ENCODE measurements at places on chromosomes 7 and 10.

DNA sequence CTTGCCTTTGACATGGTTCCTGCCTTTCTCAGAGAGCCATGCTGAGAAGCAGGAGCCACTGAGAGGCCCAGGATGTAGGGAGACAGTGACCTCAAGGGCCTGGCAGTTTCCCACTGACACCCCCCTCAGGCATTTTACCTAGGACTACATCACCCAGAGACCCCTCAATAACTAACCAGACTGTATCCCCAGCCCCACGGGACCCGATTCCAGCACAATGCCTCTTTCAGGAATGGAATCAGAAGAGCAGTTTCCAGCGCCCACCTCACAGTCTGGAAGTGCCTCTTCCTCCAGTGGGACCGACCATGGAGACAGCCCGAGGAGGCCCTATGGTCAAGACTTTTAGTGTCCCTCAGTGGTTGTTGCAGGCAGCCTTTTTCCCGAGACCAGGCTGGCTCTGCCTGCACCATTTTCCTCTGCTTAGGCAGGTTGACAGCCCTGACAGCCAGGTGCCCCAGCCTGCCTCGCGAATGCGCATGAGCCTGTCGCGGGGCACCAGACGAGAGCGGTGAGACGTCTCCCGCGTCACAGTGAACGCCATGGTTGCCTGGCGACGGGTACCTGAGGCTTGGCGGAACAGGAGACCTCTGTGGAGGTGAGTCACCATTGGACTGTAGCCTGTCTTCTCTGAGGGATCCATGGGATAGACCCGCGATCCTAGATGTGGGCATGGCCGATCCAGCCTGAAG is 28.4 kb upstream of the ZNF273 start:
- no peak for DNase-seq

- no peak for DNase-seq
These were observed 3.4 kb downstream of the KCNIP2 start for GRCh38 chr10:101840102-101840684.

GRCh38 chr7:158538156-158538946 is 49.3 kb downstream of the PTPRN2 start:
- no peak for DNase-seq

- no peak for DNase-seq
These were observed 824.9 kb downstream of the TNS3 start for GRCh38 chr7:46756996-46757395.

- no peak for DNase-seq
These were observed 3.1 kb upstream of the EVX1 start for GRCh38 chr7:27239387-27240014.

GRCh38 chr10:109280837-109281236 is 642.5 kb downstream of the XPNPEP1 start:
- no peak for DNase-seq

DNA sequence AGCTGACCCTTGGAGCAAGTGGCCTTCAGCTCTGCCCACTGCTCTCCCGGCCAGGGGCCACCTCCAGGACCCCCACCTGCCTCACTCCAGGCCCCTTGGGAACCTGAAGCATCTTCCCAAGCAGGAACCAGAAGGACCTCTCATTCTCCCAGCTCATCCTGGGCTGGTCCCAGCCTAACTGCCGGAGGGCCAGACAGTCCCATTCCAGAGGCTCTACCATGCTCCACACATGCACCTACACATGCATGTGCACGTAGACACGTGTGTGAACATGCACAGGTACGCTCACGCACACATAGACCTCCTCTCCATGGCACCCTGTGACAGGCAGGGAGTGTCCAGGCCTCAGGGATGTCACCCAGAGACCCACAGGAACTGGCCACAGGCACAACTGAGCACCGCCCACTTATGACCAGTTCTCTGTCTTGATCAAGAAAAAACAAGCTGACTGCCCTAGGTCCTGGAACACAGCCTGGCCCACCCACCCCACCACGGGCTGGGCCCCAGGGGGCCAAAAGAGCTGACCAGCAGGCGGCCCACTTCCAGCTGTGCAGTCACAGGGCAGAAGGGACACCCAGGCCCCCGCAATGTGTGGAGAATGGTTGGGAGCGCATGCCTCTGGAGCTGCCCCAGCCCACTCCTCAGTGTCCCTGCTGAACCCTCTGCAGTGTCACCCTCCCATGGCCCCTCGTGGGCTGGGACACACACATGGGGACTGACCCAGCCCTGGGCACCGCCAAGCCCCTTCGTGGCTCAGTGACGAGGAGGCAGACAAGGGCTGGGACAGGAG is 43.4 kb downstream of the CAMK2B start:
- DNase-seq: no peak

GRCh38 chr7:87473986-87474385 is 1.5 kb downstream of the ABCB4 start:
- no peak for DNase-seq

DNA sequence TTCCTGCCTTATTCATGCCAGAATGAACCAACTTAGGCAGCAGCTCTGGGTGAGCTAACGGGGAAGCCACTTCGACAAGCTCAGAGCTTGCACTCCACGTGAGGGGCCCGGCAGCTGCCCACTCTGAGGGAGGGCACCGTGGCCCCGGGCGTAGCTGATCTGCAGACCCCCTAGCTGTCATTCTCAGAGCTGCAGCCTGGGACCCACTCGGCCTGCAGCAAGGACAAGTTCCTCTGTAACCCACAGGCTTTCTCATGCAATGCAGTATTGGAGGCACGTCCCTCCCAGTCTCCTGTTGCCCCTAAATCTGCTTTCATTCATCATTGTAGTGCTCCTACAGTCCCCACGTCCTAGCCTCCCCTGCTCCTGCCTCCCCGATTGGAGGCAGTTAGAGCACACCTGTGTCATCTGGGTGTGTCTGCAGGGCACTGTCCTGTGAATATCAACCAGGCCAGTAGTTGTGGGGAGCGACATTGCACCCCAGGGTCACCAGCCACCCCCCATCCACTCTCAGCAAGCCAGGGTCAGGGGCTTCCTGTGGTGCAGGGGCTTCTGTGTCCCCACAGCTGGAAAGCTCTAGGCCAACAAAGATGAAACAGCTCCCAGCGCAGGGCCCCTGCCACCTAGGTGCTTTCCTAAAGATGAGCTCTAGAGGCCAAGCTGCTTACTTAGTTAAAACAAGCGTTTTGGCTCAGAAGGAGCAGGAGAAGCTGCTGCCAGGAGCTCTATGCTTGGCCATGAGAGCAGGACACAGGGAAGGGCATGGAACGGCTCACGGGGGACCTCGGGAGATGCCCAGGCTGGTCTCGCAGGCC is 333.6 kb downstream of the ADARB2 start:
- DNase-seq: no peak

DNA sequence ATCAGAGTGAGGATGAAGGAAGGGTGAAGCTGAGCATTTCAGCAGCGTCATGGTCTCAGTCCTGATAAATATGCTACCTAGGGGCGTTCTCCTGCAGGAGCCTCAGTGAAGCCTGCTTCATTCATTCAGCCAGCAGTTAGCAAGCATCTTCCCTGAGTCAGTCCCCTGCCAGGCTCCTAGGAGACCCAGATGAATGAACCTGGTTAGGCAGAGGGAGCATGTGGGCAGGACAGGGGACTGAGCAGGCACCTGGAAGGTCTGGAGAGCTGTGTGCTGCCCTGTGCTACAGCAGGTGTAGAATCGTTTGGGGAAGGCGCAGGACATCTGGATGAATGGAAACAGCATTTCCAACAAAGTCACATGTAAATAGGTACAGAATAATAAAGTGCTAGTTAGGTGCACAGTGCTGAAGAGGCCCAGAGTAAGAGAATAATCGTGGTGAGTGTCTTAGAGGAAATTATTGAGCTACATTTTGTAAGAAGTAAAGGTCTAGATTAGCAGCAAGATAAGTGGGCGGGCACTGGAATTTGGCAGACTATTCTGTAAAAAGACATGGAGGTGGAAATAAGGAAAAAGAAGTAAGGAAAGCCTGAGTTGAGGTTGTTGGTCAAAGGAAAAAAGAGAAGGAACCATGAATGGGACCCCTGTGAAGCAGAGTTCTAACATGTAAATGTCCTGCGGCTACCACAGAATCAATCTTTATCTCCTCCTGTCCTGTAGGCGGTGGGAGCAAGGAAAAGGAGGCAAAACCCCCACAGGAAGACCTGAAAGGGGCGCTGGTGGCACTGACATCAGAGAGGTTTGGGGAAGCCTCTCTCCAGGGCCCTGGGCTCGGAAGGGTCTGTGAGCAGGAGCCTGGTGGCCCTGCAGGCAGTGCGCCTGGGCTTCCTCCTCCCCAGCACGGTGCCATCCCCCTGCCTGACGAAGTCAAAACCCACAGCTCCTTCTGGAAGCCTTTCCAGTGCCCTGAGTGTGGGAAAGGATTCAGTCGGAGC is 12.0 kb downstream of the ZSCAN25 start:
- no peak for DNase-seq

GRCh38 chr7:31995134-31995533 is 75.1 kb downstream of the PDE1C start:
- no peak for DNase-seq

GRCh38 chr7:36316319-36316718 is 73.3 kb upstream of the ANLN start:
- DNase-seq: no peak

GRCh38 chr7:143000648-143001047 is 26.3 kb downstream of the OR9A2 start:
- DNase-seq: no peak

- DNase-seq: no peak
These were observed 83.3 kb upstream of the DYNC1I1 start for GRCh38 chr7:95688931-95689495.

DNA sequence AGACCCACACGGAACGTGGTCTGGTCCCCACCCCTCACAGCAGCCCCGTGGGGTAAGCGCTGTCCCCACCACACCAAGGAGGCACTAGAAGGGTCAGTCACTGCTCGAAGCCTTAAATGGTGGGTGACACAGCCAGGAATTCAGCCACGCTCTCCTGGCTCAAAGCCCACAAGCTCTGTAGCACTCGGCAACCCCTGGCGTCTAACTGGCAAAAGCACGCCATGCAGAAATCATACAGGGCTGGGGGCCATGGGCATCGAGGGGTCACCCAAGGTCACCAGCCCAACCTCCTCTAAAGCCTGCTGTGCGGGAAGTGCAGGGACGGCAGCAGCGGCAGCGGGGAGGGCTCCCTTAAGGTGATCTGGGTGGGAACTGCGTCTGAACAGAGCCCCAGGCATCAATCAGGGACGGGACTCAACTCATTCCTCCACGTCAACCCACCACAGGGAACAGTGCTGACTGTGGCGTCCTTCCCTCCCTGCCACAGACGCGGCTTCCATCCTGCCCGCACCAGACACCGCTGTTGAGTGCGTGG is 7.8 kb downstream of the GPER1 start:
- DNase-seq: no peak

GRCh38 chr7:134561-135256 is 57.7 kb upstream of the FAM20C start:
- DNase-seq: no peak

DNA sequence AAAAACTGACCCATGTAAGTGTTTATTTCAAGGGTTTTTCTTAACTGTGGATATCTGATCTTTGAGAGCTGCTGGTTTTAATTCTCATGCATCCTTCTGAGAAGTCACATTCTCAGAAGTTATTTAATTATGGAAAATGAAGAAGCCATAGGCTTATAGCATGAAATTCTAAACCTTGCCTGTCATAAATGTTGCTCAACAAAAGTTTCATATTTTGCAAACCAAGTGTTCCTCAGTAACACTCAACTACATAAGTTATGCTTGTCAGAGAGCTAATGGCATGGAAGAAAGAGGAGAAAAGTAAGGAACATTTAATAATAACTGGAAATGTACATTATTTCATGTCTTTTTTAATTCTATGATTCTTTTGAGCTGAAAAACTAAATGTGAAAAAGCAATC is 78.6 kb upstream of the MPP7 start:
- DNase-seq: no peak

DNA sequence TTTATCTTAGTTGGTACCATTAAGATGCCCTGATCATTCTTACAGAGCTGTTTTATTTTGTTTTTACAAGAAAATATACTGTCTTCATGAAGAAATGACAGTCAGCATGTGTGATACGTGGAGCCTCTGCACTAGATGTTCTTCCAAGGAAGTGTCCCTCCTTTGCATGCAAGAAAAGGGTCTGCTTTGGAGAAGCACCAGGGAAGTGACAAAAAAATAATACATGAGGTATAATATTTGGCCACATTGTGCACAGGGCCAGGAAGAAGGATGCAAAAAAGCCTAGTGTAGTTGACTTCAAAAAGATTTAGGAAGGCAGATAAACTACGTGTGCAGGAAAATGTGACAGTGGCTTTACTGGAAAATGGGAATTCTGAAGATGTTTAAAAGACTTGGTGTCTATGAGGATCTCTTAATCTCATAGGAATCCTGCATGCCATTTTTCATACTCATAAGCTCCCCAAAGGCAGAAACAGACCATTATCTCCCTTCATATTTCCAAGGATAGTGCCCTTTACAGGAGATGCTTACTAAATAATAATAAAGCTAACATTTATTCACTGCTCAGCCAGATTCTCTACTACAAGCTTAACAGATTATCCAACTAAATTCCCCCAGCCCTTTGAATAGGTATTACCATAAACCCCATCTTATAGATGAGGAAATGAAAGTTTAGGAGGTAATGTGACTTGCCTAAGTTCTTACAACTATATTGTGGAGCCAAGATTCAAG is 284.2 kb downstream of the HPSE2 start:
- DNase-seq: no peak

GRCh38 chr10:86446440-86446839 is 75.2 kb downstream of the WAPL start:
- no peak for DNase-seq

DNA sequence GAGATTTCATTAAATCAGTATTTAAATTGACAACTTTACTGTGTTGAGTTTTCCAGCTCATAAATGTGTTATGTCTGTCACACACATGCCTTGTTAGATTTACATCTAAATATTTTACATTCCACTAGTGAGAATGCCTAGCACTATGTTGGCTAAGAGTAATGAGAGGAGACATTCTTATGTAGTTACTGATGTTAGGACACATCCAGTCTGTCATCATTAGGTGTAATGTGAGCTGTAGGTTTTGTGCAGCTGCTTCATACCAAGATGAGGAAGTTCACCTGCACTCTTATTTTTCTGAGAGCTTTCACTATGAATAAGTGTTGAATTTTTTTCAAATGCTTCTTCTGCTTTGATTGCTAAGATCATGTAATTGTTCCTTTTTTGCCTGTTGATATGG is 218.0 kb upstream of the IGFBP3 start:
- DNase-seq: no peak

- no peak for DNase-seq
These were observed 292.5 kb downstream of the HDAC9 start for GRCh38 chr7:18788026-18788425.

DNA sequence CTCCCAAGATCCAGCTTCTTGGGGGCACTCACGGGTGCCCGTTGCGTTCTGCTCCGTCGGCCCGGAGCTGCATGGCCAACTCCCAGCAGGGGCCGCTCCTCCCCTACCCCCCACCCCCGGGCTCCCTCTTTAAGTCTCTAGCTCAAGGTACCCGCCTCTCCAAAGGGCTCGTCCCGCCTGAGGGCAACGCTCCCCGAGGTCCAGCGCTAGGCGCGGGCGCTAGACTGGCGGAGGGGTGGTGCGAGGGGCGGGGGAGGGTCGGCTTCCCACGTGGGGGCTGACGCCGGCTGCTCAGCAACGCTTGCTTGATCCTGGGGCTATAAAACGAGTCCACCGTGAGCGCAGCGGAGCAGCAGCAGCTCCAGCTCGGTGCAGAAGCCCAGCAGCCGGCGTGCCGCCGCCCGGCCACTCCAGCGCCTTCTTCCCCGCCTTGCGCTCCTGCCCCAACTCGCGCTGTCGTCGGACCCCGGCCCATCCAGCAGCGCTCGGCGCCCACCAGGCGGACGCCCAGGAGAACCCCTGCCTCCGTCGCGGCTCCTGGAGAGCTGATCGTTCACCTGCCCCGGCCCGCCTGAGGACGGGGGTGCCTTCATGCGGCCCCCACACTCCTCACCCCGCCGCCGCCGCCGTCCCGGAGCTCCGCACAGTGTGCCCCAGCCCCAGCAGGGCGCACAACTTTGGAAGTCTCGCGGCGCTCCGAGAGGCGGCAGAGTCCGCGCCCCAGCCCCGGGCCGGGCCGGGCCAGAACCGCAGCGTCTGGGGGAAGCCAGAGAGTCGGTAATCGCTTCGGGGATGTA is at the start of gene ADRA2A:
TSS of gene ADRA2A (plus strand) at position 348 of the 797 bp plus-strand sequence. CDS start 968 bp downstream, outside the sequence.
- no peak for DNase-seq

Data from pulmonary artery endothelial cell (primary cell).